MCF 10A (cell line): ENCODE measurements at places on chromosomes 2 and 18. TPM values are rescaled to one million over a fixed set of nuclear protein-coding genes. Genes with fewer than 3 reads are reported as not detected.

DNA sequence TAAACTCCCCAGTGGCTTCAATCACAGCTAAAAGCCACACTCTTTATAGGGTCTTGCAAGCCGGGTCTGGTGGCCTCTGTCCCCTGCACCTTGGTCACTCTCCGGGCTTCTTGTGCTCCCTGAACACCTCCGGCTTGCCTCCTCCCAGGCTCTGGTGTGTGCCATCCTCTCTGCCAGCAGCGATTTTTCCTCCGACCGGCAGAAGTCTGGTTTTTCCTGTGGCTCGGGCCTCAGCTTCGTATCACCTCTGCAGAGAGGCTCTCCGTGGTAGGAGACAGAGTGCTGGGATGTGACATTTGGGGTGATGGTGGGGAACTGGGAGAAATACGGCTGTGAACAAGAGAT lies 58.8 kb upstream of the HPCAL1 start:
- no peak for DNase-seq

GRCh38 chr2:179275253-179276012 lies 10.8 kb upstream of the SESTD1 start:
- no peak for DNase-seq

Gene POTEC
- not detected in 2 replicates for total RNA-seq

DNA sequence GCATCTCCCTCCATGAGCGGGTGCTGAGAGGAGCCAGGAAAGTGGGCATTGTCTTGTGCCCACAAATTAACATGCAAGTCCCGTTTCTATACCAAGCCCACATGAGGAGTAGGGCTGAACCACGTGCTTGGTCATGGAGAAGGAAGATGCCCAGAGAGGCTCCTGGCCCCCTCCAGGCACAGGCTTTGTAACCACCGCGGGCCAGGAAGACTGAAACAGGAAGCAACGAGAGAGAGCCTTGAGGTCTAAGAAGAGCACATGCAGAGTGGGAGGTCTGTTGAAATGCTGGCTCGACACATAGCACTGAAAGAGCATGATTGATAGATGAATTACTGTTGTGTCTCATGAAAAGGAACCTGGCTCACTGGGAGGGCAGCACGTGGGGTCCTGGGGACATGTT lies 36.3 kb downstream of the VWA3B start:
- no peak for DNase-seq
